ENCODE measurements at places on chromosomes 2 and 18.

DNA sequence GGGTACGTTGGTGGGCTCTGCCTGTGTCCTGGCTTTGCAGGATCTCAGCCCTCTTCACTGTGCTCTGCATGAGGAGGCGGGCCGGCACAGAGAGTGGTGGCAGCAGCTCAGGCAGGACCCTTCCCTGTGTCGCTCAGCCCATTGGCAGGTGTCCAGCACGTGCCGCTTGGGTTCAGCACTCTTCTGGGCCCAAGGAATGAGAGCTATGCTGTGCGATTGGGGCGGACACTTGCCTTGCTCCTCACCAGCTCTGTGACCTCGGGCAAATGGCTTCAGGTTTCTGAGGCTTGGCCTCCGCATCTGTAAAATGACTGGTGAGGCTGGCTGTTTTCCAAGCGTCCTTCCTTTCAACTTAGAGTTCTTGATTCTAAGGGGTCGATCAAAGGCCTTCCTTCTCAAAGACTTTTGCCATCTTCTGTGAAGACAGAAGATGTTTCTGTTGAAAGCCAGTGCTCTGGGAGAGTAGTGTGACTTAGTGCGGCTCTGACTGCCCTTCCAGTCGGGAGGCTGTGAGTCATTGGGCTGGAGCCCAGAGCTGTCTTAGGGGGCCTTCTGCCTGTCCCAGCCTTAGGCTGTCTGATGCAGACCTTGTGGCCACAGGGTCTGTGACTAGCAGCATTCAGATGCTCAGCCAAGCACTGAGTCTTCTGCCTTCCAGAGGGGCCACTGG lies 35.6 kb downstream of the GLI2 start:
- no peak for DNase-seq

DNA sequence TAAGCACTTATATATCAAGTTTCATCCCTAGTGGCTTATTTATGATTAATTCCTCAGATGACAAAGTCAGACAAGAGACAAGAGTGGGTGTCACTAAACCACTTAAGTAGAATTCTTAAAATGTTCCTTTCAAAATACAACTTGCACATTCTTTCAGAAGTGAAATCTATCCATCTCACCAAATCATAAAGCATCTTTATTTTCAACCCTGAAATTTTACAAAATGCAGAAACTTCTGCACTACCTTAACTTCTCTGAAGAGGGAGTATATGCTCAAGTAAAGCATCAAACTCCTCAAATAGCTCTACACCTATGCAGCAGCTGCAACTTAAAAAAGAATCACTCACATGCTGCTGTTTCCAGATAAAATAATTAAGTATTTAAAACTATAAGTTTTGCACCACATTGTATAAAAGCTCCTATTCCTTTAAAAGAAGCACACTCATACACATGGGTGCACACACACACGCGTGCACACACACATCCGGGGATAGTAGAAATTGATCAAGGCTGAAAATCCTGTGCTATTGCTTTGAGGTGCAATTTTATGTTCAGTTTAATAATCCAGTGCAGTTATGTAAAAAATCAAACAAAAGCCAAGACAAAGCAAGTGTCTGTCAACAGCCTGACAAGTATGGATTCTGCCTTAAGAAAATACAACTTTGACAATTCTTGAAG lies 244.5 kb downstream of the TCF4 start:
- no peak for DNase-seq

GRCh38 chr2:173124441-173124840 lies 48.8 kb downstream of the MAP3K20 start:
- no peak for DNase-seq

DNA sequence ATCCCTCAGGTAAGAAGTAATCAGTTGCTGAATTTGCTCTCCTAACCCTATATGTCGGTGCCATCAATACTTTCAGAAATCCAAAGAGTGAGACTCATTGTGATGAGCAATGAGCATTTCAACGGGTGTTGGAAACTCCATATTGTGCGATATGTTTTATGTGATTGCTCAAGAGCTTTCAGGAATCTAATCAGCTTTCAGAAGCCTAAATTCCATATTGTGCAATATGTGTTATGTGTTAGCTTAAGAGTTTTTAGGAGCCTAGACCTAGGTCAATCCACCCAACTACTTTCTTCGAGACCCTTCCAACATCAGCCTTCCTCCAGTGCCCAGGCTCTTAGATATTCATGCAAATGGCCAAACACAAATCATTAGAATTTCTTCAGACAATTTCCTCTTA lies 277.3 kb downstream of the DSC3 start:
- no peak for DNase-seq

GRCh38 chr2:47300609-47301276 lies 102.2 kb upstream of the MSH2 start:
- DNase-seq, result no peak

DNA sequence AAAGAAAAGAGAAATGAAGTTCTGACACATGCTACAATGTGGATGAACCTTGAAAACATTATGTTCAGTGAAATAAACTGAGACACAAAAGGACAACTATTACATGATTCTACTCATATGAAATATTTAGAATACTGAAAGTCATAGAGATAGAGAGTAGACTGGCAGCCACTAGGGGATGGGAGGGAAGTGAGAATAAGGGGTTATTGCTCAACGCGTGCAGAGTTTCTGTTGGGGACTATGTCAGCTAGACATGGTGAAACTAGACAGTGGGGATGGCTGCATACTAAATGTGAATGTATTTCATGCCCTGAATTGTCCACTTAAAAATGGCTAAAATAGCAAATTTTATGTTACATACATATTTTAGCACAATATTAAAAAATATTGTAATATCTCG lies 108.7 kb upstream of the ATL2 start:
- no peak for DNase-seq

- no peak for DNase-seq
Measured at GRCh38 chr2:112896909-112897623, 13.9 kb upstream of the IL37 start.

DNA sequence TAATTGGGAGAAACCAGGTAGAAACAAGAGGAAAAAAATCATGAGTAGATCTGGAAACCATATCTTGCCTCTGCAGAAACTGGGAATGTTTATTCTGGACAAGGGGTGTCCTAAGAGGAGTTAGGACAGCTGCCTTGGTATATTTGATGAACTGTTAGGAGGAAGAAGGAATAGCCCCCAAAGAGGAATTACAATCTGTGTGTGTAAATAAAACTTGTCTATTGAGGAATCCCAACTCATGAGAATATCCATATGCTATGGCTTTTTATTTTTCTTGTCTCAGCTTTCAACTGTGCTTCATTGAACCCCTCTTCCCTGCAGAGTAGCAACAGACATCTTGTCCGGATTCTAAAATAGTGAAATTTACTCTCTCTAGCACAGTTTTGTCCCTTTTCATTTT lies 423.5 kb upstream of the SLC14A2 start:
- no peak for DNase-seq

DNA sequence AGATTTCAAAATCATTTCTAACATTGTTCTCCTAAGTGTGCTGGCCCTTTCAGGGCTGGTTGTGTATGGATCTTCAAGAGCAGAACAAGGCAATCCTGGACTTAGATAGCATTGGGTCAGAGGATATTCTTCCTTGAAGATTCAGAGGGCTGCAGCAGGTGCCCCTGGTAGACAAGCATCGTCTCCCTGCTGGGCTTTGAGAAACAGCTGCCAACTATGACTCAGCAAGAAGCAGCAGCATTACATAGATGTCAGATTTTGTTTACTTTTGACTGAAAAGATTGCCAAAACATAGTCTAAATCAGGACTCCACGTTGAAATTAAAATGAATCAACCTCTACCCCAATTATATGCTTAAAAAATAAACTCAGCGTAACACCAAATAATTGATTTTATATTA lies 618.8 kb downstream of the SOCS6 start:
- no peak for DNase-seq

GRCh38 chr2:17792515-17792914 lies 23.7 kb upstream of the MSGN1 start:
- DNase-seq, result no peak

GRCh38 chr2:125745514-125745913 lies 910.4 kb upstream of the GYPC start:
- DNase-seq, result no peak

DNA sequence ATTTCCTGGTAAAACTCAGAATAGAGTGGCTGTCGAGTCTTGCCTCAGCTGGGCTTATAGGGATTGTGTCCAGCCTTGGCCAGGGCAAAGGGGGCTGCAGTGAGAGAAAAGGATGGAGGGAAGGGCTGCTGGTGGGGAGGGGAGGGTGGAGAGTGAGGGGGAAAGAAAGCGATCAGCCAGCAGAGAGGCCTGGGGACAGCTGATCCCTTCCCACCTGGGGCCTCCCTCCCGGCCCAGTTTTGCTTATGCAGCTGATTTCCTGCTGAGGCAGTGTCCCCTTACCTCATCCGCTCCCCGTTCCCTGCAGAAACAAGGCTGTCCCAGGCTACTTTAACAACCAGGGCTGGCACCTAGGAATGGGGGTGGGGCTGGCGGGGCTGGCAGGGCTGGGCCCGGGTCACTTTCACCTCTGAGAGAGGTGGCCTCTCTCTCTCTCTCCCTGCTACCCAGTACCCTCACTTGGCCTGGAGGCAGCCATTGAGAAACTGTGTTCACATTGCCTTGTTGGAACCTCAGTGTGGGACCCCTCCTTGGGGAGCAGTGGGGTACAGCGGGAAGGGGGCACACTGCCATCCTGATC lies 12.2 kb upstream of the GMPPA start:
- DNase-seq, result no peak

DNA sequence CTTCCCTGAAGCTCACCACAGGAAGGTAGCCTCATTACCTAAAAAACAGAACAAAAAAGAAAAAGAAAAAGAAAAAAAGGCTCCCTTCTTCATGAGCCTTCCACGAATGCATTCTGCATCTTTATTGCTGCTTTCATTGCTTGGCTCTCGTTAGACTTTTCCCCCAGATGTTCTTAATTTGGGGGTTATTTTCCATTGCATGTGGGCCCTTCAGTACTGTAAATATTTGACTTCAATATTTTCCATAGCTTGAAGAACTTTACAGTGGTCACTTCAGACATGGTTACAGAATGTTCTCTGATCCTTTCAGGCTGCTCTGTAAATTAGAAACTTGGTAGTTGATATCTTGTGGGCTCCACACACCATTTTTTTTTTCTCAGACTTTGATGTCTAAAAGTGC lies 65.6 kb upstream of the COPS8 start:
- DNase-seq, result no peak

- DNase-seq, result no peak
Measured at GRCh38 chr2:148875387-148876051, 492 bp downstream of the KIF5C start.

- no peak for DNase-seq
Measured at GRCh38 chr2:138711812-138712211, 68.4 kb downstream of the NXPH2 start.

- DNase-seq, result no peak
Measured at GRCh38 chr2:29014331-29014730, 33.2 kb downstream of the TOGARAM2 start.

- no peak for DNase-seq
Measured at GRCh38 chr2:105597011-105597805, 147.5 kb upstream of the NCK2 start.

GRCh38 chr2:234348081-234348480 lies 148.8 kb downstream of the ARL4C start:
- DNase-seq, result no peak

DNA sequence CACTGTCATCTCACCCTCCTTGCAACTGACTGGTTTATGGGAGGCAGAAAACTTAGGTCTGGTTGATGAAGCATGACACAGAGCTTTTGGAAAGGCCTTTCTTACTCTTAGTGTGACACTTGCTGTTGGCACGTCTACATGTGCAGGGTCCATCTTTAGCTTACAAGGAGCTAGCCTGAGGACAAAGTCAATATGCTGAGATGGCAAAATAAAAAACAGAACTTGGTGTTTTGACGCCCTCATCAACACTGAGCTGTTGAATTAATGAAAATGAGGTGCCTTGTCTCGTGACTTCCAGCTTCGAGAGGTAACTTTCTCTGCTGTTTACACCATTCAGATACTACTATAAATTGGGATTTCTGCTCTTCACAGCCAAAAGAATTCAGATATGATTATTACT lies 78.5 kb upstream of the KIDINS220 start:
- no peak for DNase-seq

DNA sequence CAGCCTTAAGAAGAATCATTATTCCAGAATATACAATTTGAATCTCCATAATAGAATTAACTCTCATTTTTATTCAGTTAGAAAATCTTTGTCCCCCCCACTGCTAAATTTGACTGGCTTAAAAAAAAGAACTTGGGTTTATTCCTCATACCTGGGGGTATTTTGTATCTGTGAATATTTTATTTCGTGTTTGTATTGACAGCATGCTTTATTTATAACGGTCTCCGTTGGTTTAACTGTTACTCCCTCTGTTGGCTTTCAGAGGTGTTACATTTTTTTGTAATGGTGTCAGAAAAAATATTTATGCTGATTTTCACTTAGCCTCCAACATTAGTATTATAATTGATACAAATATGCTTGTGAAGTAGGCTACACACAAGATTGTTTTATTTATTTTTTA lies 109.1 kb downstream of the HAUS1 start:
- DNase-seq, result no peak

- no peak for DNase-seq
Measured at GRCh38 chr2:6442252-6442985, 423.3 kb downstream of the CMPK2 start.

- DNase-seq, result no peak
Measured at GRCh38 chr2:99834426-99834825, 308.0 kb downstream of the AFF3 start.

- DNase-seq, result no peak
Measured at GRCh38 chr2:233350708-233351107, 3.6 kb upstream of the DGKD start.

- DNase-seq, result no peak
Measured at GRCh38 chr2:3959372-3959771, 256.0 kb downstream of the DCDC2C start.

DNA sequence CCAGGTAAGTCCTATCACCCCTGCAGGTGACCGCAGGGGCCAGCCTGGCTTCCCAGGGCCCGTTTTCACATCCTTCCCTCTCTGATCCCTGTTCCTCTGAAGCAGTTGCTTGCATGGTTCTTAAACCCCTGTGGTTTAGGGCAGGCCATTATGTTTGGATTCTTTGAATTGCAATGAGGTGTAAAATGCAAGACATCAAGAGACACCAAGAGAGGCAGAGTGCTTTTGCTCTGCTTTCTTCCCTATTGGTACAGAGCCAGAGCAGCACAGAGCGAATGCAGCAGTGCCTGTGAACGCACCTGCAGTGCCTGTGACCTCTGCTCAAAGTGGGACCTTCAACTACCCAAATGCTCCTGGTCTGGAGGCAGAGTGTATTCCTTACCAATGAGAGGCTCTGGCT lies 7.6 kb downstream of the RFX8 start:
- DNase-seq, result no peak

DNA sequence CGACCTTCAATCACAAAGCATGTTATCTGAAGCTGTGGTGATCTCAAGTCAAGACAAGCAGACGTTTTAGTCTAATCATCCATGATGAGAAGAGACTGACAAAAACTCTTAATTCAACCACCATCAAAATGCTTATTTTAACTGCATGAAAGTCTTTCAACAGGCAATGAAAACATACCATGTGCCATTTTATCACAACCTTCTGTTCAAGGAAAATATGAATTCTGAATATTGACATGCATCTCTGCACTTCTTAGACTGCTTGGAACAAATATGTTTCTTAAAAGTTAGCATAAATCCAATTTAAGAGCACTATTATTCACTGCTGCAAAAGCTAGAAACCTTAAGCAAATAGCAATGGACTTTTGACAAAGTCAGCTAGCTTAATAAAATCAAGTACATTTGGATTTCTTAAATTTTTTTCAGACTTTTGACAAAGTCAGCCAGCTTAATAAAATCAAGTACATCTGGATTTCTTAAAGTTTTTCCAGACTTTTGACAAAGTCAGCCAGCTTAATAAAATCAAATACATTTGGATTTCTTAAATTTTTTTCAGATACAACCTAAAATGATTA lies 70.9 kb downstream of the OLA1 start:
- DNase-seq, result no peak

- DNase-seq, result no peak
Measured at GRCh38 chr18:33611525-33612135, 33.6 kb downstream of the ASXL3 start.

Measured in DMS 273 treated with DMSO at 0.1 percent for 48 hours (cell line).